ENCODE measurements at places on chromosomes 5 and 9.
A peak's percentile ranks its signal among the peaks of the same experiment; 100 is the strongest.

- DNase-seq, result peak; percentile 20
Measured at GRCh38 chr5:132067451-132067850, 6.1 kb upstream of the CSF2 start.

- no peak for DNase-seq
Measured at GRCh38 chr9:2610985-2611384, 10.6 kb upstream of the VLDLR start.

GRCh38 chr9:114721491-114722079 is 39.6 kb upstream of the TEX48 start:
- DNase-seq, result no peak

GRCh38 chr9:17837965-17838364 is 259.1 kb downstream of the SH3GL2 start:
- DNase-seq, result no peak

DNA sequence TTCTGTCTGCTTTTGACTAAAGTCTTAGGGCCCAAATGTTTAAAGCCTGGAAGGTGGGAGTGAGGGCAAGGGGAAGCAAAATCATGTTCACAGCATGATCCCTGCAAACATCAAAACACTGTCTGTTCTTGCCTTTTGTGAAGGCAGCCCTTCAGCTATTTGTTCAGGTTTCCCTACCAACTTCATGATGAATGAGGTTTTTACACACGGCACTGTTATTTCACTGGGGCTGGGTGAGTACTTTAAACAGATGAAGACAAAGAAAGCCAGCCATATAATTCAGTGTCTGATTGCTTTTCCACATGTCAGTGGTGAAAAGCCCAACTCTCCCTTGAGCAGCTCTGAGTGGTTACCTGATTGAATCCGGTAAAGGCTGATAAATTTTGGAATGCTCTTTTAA is 224.7 kb upstream of the GRAMD2B start:
- no peak for DNase-seq

DNA sequence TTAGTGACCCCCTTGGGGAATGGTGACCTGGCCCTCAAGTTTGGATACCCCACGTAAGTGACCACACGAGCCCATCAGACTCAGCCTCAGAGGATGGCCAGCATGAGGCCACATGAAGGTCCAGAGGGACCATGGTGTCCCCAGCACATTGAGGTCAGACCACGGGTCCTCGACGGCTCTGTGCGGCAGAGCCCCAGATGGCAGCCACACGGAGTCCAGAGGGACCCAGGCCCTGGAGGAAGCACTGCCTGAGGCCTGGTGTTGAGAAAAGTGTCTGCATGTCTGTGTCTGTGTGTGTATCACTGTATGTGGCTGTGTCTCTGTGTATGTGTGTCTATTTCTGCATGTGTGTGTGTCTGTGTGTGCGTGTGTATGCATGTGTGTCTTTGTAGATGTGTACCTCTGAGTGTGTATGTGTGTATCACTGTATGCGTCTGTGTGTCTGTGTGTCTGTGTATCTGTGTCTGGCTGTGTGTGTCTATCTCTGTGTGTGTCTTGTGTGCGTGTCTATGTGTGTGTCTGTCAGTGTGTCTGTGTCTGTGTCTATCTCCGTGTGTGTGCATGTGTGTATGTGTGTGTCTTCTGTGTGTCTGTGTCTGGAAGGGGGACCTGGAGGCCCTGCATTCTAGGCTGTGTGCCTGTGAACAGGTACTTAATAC is 992 bp downstream of the LCNL1 start:
- DNase-seq, result no peak
